C1 segment of cervical spinal cord (tissue), 14 donors: ENCODE measurements at places on chromosomes 5 and 9.

DNA sequence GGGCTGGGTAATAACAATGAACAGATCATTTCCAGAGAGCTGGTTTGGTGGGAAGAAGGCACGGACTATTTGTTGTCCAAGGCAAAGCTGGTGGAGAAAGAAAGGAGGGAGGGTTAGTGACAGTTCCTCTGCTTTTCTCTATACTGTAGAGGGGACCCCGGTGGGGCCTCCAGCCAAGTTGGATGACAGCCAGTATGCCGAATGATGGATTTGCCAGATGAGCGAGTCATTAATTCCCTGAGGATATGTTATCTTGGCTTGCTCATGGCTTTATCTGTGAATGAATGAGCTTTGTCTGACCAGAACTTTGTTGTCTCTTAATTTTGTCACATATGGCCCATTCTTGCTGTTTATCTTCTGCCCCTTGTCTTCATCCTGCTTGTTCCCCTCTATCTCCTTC is 158.6 kb upstream of the GLRA1 start:
- no peak for DNase-seq

GRCh38 chr5:56164376-56164775 is 68.8 kb downstream of the ANKRD55 start:
- peak; percentile 49 for DNase-seq

DNA sequence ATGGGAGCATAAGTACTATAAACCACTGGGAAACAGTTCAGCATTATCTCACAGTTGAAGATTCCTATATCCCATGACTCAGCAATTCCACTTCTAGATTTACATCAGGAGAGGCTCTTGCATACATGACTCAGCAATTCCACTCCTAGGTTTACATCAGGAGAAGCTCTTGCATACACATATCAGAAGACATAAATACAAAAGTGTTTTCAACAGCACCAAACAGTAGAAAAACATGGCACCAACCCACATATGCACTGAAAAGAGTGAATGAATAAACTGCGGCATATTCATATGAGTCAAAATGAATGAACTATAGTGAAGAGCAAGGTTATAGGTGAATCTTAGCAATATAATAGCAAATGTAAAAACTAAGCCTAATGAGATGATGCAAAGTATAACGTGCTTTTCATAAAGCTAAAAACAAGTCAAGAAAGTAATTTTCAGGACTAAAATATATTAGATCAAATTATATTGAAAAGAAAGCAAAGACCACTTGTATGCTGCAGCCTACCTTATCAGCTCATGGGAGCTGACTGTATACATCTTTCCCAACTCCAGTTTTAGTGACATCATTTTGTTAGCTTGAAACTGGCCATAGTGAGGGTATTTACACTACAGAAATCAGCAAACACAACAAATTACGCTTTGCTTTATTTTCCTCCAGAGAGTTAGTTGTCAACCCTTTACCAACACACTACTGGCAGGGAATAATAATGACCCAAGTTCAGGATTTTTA is 95.8 kb downstream of the ANKRD18B start:
- DNase-seq = no peak

DNA sequence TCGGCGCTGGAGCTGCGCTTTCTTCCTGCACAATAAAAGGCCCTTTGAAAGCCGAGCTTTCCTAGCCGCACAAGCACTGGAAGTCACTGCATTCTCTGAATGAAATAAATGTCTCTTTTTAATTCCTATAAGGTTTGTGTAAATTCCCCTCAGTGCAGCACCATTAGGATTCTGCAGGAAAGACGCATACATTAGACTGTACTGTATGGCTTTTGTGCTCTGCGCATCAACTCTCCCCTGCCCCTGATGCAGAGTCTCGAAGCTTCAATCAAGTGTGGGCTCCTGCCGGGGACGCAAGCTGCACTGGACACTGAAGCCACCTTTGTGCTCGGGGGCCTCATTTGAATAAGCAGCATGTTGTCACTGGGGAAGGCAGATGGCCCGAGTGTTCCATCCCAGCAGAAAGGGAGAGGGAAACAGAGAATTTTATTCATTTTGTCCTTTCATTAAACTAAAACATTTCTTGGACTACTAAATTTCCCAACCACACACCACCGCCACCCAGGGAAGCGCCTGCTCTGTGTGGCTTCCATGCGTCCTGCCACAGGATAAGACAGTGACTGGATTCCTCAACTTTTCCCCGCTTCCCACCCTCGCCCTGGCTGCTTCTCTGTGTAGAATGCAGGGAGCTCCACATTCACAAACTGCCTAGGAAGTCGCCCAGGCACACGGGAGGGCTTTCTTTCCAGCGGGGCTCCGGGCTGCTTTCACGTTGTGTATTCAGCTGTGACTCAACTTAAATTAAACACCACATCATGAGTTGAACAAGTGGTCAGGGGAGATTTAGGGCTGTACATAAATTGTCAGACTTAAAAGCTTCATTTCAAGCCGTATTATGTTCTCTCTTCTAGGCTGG is 635.4 kb downstream of the IRX1 start:
- peak; percentile 57 for DNase-seq

DNA sequence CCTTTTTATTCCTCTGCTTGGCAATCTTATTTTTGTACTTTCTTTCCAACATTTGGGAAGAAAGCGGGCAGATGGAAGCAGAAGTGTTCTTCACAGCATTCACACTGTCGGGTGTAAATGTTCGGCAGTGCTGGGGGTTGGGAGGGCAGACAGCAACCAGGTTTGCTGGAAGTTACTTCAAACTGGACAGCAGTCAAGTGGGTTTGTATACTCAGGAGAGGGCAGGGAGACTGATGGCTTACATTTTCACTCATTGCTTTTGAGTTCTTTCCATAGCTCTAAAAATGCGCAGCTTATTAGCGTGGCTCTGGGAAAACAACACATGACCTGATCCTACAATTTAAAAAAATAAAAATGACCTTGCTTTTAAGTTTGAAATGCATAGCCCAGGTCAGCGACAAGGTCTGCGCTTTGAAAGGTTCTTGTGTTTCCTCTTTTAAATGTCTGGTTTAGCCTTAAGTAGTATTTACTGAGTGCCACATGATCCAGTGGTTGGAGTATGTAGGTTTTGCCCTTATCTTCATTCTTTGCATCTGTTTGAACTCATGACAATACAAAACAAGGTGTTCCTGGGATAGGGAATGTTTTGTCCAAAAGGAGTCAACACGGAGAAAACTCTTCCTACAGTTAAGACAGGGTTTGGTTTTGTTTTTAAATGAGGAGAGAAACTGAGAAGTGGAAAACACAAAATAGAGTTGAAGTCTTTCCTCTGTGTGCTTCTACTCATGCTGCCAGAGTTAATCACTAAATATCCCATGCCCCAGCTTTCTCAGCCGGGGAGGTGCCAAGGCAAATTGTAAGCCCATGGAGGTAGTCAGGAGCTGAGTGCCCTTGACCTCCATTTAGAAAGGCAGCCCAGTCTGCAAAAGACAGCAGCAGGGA is 132.7 kb upstream of the DMRT1 start:
- DNase-seq = no peak

DNA sequence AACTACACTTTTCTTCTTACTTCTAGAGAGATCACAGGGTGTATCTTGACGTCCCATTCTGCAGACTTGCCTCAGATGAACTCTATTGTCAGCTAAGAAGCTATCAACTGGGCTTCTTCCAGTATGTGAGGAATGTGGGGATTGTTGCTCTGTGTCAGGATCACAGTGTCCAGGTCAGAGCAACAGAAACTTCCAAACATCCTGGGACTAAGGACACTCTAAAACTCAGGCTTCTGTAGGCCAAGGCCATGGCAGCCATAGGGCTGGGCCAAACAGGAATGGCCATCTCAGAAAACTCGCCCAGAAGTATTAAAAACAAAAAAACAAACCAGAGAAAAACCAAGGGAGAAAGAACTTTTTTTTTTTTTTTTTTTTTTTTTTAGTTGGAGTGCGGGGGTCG is 210.0 kb upstream of the CLINT1 start:
- DNase-seq = no peak

- DNase-seq = no peak
These were observed 240.8 kb upstream of the ZNF462 start for GRCh38 chr9:106622164-106622487.

- no peak for DNase-seq
These were observed 10.7 kb upstream of the SLC22A4 start for GRCh38 chr5:132283423-132284043.

- DNase-seq = no peak
These were observed 24.9 kb downstream of the ARHGEF37 start for GRCh38 chr5:149605998-149606724.

DNA sequence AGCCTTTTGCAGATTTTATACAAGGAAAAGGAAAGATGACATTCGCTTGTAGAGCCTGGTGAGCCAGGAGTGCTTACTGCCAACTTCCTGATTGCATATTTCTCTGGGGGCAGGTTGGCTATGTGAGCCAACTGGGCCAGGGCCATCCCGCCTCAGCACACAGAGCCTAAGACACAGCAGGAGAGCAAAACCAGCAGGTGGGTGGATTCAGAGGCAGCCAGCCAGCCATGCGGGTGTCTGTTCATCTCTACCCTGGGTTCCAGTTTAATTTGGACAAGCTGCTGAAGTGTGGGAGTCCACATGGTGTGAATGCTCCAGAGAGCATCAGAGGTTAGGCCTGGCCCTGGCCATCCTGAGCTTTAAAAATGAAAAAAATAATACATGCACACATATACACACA is 291.4 kb downstream of the ARHGEF28 start:
- no peak for DNase-seq
